ENCODE measurements at places on chromosomes 12 and 14.

- DNase-seq, result no peak
Observed at GRCh38 chr12:119175081-119175480, 3.6 kb upstream of the HSPB8 start.

DNA sequence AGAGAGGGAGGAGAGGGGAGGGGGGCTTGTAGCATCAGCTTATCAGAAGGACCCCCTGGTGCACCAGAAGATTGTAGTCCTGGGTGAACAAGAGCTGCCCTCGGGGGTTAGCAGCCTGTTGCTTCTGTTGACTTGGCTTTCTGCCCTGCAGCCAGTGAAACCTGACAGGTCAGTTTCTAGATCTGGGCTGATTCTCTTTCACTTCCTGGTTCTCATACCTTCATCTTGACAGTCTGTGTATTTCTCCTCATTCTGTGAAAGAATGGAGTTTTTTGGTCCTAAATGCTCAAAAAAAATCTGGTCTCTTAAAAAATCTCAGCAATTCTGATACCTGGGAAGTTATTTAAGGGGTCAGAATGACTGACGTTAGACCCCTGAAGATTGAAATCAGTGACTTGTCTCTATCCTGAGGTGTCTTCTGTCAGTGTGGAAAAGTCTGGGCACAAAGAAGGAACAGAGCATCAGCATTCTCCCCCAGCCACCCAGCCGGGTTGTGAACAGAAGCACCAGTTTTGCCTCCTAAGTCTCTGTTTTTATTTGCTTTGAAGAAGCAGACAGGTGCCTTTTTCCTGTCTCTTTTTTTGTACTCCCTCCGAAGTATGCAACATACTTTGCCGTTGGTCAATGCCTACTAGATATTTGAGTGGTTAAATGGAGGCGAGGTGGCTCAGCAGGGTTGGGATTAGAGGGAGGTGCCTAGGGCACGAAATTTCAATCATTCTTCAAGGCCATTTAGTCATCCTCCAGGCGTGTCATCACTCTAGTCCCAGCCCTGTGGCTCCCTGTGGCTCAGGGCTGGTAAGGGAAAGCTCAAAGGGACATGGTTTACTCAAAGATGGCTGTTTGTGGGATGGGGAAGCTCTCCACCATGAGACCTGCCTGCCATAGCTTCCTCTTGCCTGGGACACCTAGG lies 24.0 kb downstream of the TTC9 start:
- no peak for DNase-seq

GRCh38 chr14:46691819-46692218 lies 40.2 kb upstream of the RPL10L start:
- DNase-seq, result no peak

GRCh38 chr14:52106840-52107239 lies 38.0 kb upstream of the NID2 start:
- DNase-seq, result no peak

- no peak for DNase-seq
Observed at GRCh38 chr14:65250162-65250495, 147.8 kb upstream of the MAX start.

- DNase-seq, result no peak
Observed at GRCh38 chr12:85829391-85829790, 6.8 kb downstream of the RASSF9 start.

GRCh38 chr14:54221432-54221803 lies 175.4 kb upstream of the CDKN3 start:
- no peak for DNase-seq

GRCh38 chr14:76346391-76347160 lies 29.4 kb upstream of the ESRRB start:
- DNase-seq, result no peak

GRCh38 chr14:105011312-105011990 lies 9.4 kb downstream of the CDCA4 start:
- no peak for DNase-seq

DNA sequence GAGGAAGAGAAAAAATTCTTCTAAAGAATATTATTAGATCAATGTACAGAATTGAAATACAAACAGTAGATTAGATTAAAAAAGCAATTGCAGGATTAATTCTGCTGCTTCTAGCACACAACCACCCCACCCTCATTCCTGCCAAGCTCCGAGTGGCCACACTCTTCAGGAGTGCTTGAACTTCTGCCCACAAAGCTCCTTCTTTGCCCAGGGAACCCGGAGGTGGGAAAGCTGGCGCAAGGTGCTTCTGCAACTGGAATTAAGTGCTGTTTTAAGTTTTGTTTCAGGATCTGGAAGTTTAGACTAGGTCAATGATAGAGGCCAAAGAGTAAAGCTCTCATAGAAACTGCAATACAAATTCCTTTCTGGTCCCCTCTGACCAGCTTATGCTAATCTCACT lies 94.1 kb upstream of the BMP4 start:
- no peak for DNase-seq

- no peak for DNase-seq
Observed at GRCh38 chr12:3265406-3265805, 188.2 kb downstream of the TSPAN9 start.

DNA sequence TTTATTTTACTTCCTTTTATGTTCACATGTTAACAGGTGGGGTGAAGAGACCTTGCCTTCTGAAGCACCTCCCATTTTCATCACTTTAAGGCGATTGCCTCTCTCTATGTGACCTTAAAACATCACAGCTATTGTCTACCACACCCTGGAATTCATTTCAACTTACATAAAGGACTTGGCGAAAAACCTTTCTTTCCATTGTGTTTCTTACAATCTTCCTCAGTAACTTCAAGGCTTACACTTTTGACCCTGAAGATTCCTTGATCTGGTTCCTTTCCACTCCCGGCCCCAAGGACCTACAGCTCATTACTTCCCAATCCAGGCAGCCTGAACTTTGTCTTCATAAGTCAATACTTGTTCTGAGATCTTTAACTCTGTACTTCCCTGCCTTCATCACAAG lies 443.3 kb downstream of the ADAMTS20 start:
- DNase-seq, result no peak

DNA sequence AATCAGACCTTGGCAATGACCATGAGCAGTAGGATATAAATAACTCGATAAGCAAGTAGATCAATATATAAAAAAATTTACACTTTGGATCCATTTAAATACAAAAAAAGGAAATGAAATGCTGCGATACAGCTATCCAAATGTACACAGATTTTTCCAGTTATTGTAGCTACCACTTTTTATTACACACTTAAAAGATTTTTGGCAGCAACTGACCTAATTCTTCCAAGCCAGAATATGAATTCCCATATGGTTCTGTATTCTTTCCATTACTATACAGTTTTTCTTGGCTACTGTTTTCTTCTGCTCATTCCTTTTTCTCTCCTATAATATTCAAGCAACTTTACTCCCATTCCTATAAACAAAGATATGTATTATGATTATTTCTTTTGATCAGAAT lies 52.2 kb downstream of the TMTC1 start:
- DNase-seq, result no peak

DNA sequence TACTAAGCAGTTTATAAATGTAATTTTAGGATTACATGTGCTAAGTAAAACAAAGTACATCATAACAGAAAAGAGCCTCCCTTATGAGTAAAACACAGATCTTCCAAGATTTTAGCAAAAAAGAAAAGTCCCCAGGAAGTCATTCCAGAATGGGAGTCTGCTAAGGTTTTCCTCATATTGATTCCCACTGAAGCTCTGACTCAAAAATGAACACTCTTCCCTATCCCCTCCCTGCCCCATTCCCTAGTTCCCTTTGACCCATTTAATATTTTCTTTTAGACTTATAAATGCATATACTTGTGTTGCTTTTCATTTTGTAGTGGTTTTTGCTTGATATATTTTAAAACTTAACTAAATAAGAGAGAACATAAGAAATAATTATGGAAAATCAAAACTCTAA lies 40.1 kb downstream of the PTGER2 start:
- no peak for DNase-seq

- no peak for DNase-seq
Observed at GRCh38 chr14:74400919-74401503, 25.0 kb downstream of the SYNDIG1L start.

DNA sequence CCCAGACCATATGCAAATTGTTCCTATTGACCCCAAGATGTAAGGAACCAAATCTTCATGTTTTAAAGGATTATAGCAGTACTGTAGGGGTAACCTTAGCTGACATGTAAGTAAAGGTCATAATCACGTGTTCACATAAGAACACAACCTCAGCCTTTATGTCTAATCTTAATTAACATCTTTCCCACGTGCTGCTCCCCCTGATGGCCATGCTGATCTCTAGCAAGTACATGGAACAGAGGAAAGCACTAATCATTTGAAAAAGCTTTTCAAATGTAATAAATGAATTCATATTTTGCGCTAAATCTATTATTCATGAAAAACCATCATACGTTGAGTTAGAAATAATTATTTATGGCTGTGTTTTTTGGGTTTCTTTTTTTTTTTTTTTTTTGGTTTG lies 30.5 kb upstream of the ITPR2 start:
- no peak for DNase-seq

DNA sequence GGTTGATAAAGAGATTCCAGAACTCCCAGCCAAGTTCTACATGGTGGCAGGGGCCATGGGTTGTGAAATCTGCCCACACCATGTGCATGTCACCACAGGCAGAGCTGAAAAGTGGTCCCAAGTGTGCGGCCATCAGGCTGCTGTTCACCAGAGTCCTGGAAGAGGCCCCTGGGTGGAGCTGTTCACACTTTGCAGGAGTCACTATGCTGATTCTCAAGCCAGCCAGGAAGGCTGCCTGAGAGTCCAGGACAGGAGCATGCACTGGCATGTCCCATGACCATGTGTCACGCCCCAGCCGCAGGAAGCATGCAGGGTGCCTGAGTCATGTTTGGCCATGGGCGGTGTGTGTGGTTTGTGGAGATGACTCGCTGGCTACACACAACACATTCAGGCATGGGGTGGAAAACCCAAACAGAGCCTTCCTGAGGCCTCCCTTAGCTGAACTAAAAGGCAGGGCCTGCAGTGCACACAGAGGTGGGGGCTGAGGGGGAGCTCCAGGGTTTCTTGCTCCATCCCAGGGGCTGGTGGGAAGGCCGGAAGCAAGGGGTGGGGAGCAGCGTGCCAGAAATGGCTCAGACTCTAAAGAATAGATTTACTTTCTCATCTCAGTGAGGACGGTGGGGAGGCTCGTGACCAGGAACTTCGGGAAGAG lies 19.4 kb downstream of the ABCB9 start:
- DNase-seq, result peak; percentile 73

DNA sequence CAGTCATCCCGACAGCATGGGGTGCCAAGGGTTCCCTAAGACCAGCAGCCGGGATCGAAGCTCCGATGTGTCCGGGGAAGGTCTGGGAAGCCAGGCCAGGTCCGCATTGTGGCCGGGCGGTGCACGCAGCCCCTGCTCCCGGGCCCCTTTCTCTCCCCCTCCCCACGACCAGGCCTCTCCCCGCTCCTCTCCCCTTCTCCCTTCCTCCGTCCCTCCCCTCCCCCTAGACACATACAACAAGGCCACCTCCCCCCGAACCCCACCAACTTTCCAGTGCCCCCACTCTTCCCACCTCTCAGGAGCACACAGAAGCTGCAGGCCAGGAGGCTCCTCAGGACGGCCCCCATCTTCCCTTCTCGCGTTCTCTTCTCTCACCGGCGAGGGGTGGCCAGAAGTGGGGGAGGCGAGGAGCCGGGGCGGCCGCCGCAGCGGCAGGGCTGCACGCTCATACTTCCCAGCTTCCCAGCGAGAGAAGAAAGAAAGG lies 413 bp downstream of the LRP6 start:
- DNase-seq, result no peak

DNA sequence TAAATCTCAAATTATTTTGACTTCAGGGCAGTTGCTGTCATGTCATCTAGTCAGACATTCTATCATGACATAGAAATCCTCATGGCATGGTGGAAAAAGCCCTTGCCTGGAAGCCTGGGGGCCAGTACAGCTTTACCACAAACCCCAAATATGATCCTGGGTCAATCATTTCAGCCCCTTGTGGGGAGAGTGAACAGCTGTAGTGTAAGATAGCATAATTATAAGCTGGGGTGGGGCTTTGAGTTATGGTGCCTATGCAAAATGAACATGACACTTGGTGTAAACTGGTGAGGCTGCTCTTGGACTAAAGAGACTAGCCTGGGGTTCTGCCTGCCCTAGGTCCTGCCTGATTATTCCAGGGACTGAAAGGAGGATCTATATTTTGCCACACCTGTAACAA lies 207.7 kb upstream of the DDHD1 start:
- DNase-seq, result no peak

- DNase-seq, result no peak
Observed at GRCh38 chr12:45122768-45123380, 72.0 kb upstream of the DBX2 start.

GRCh38 chr14:33010495-33010894 lies 71.8 kb downstream of the NPAS3 start:
- DNase-seq, result no peak

- DNase-seq, result no peak
Observed at GRCh38 chr12:49296836-49297694, 2.1 kb downstream of the PRPH start.

DNA sequence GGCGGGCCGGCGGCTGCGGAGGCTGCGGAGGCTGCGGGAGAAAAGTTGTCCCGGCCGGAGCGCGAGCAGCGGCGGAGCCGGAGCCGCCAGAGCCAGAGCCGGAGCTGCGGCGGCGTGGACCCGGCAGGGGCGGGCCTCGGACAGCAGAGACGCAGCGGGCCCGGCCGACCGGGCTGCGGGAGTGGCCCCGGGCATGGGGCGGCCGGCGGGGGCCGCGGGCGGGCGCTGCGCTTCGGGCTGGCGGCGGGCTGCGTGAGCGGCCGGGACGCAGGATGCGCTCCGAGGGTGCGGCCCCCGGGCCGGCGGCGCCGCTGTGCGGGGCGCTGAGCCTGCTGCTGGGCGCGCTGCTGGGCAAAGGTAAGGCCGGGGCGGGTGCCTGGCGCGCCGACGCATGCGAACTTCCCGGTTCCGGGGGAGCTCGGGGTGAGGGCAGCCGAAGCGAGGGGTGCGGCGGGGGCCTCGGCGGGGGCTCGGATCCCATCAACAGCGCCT lies at the start of gene TMEM132C:
Gene TMEM132C, plus strand, starts transcription at position 40 of the 492 bp plus-strand sequence. Its CDS starts 233 bp downstream, at position 273.
- no peak for DNase-seq

DNA sequence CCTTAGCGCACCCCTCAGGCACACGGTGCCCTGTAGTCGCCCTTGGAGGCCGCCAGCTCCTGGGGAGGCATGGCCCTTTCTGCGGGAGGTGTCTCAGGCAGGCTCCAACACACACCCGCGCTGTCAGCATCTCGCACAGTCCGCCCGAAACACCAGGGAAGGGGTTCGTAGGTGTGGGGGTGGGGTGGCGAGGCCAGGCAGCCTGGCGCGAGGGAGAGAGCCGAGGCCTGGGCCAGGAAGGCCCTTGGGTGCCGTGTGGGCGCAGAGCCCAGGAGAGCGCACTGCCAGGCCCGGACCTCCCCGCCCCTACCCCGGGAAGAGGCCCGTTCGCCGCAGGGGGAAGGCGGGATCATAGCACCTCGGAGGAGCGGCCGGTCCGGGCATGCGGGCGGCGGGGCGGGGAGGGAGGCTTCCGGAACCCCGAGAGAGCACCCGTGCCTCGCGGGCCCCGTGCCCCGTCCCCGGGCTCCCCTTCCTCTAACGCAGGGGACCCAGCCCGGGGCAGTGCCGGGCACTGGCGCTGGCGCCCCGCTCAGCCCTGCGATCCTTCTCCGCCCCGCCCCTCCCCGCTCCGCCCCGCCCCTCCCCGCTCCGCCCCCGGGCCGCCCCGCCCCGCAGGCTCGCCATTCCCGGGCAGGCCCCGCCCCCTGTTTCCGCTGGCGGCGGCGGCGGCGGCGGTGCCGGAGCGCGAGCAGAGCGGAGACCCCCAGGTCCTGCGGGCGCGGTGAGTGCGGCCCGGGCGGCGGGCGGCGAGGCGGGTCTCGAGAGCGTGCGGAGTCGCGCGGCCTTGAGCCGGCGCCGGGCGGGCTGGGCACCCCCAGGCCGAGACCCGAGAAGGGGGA lies at the start of gene TSPAN9:
Gene TSPAN9, plus strand, starts transcription at position 650 of the 842 bp plus-strand sequence. CDS start 123,815 bp downstream, outside the sequence.
- peak; percentile 86 for DNase-seq

- no peak for DNase-seq
Observed at GRCh38 chr14:43765474-43765873, 741.6 kb downstream of the FSCB start.

GRCh38 chr14:68757618-68758081 lies 35.2 kb downstream of the ZFP36L1 start:
- DNase-seq, result no peak

Measured in right forelimb (tissue), 1 donor.